ENCODE measurements at places on chromosomes 6 and 20.
A peak's percentile ranks its signal among the peaks of the same experiment; 100 is the strongest.

DNA sequence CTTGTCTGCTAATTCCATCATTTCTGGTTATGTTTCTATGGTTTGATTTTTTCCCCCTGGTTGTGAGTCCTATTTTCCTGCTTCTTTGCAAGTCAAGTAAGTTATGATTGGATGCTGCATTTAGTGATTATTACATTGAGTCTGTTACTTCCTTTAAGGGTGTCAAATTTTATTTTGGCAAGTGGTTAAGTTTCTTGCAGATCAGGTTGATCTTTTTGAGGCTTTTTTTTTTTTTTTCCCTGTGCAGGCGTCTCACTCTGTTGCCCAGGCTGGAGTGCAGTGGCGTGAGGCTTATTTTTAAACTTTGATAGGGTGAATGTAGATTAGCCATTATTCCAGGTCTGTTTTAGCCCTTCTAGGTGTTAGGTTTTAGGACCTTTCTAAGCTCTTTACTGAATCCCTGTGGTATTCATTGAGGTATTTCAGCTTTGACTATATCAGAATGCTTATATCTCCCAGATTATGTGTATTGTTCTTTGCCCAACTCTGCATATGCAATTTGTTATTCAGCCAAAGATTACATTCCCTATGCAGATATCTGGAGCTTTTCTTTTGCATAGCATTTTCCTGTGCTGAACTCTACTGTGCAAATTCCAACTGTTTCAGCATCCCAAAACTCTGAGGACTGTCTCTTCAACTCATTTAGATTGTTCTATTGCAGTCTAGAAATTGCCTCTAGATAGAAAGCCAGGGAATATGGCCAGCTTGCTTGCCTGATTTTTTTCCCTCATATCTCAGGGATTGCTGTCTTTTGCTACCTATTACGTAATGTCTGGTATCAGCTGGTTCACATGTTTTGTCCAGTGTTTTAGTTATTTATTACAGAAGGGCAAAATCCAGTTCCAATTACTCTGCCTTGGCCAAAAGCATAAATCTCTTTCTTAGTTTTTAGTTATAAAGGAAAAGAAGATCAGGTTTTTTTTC is 113.3 kb downstream of the AFG1L start:
- DNase-seq = no peak

GRCh38 chr6:106134087-106134770 is 48.1 kb downstream of the PRDM1 start:
- DNase-seq = no peak

- peak; percentile 24 for DNase-seq
Measured at GRCh38 chr6:154169193-154169847, 130.3 kb downstream of the OPRM1 start.

DNA sequence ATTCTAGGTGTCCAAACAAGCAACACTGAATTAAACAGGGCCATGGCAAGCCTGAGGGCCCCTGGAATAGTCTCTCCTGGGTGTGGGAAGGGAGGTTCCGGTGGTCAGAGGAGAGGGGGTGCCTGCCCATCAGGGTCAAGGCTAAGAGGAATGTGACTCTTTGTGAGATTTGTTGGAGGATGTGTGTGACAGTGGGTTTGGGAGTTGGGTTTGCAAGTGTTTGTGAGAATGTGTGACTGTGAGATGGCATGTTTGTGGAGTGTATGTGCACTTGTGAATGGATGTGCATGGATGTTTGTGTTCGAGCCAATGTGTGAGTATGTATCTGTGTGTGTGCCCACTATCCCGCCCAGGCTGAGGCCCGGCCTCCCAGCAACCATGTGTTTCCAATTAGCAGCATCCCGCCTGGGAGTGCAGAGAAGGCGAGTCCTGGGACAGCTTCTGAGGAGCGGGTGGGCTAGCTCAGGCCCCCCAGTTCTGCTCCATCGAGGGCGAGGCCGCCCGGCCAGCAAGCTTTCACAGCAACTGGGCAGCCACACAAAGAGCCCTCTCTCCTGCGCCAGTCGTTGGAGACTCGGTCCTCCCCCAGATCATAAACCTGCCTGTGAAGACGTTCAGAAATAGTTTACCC is 12.6 kb downstream of the FOXC1 start:
- DNase-seq = no peak

DNA sequence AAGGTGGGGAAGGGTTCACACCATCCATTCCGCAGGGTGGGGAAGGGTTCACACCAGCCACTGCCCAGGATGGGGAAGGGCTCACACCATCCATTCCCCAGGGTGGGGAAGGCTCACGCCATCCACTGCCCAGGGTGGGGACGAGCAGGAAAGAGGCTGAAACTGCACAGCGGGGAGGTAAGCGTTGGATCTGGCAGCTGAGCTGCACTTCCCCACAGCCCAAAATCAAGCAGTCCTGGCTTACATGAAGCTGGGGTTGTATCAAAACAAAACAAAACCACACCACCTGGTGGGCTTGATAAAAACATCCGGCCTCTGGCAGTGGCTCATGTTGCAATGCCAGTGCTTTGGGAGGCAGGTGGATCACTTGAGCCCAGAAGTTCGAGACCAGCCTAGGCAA is 268.5 kb downstream of the TAF4 start:
- peak; percentile 22 for DNase-seq

- DNase-seq = no peak
Measured at GRCh38 chr20:4713401-4713800, 8.3 kb upstream of the PRND start.

GRCh38 chr20:50189681-50190250 is 864 bp upstream of the CEBPB start:
- DNase-seq = no peak

DNA sequence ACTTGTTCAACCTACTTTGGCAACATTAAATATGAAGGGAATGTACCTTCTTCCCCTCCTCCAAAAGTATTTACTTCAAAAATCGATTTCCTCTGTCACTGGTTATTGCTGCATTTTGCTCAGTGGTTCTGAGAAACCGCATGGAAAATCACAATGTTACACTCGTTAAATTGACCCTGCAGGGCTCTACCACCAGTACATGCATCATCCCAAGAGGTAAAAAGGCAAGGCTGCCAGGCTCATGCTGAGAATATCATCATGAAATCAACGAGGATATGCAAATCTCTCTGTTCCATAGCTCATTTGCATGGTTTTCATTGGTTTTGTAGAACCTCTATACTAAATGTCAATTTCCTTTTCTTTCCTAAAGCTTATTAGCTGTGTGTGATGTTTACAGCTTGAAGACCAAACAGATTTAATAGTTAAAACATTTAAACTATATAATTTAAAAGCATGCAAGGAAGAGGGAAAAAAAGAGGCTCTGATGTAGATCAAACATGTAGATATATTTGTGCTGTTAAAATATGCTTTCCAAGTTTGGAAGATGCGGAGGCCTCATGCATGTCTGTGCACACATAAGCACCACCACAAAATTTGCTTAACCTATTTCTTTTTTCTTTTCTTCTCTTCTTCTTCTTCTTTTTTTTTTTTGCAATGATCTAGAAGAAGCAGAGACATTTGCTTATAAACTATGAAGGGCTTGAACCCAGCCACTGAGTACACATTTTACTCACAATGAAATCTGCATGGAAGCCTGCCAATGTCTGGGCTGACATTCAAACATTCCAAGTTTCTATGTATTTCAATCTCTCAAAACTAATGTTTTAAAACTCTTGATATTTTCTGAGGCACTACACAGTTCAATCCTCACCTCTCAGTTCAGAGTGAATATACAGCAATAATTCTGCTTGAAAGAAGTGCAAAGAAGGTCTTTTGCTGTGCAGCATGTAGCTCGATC is 194.0 kb downstream of the GMPR start:
- peak; percentile 73 for DNase-seq

DNA sequence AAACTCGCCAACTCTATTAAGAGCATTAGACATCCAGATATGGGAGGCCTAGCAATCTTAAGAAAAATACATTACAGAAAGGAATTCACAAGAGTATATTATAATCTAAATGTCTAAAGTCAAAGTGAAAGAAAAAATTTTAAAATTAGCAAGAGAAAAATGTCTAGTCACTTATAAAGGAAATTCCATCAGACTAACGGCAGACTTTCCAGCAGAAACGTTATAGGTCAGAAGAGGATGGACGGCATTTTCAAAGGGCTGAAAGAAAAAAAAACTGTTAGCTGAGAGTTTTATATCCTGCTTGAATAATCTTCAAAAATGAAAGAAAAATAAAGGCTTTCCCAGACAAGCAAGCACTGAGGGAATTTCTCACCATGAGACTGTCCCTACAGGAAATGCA is 269.0 kb downstream of the HDGFL1 start:
- peak; percentile 12 for DNase-seq
